RKO (cell line): ENCODE measurements at places on chromosomes 2 and 18.

DNA sequence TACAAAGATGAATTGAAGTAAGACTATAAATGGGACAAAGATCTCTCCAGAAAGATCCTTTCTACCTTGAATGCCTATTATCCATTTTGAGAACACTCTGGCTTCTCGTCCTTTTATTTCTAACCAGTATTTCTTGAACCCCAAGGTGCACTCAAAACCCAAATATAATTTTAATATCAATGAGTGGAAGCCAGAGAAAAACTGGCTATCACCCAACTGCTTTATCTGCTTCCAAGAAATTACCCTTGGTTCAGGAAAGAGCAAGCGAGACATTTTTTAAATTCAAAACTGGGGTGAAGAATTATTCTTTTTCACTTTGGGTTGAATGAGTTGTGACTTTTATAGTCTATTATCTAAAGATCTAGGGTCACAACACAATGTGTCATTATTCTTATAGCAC, 221.3 kb downstream of the PTH2R start:
- no peak for DNase-seq

- no peak for DNase-seq
Observed at GRCh38 chr18:70295192-70296188, 6.6 kb downstream of the SOCS6 start.

DNA sequence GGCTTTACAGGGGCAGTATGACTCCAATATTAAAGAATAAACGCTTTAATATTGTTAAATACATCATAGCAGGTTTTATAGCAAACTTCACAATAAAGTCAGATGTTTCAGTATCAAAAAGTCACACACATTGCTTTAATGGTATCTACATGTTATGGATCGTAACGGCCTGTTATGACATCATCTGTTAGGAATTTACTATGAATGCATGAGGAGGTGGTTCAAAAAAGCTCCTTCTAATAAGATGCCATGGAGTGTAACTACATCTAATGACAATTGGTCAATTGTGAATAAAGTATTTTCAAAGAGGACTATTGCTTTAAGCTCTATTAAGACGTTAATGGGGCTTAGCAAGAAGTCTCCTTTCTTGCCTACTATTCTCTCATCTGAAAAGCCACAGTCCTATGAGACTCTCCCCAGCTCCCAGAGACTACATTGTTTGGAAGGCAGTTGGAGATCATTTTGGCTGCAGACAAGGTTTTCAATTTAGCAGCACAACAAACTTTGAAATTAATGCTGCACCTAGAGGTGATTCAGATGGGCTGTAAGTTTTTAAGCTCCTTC, 300.7 kb upstream of the MEIS1 start:
- no peak for DNase-seq

DNA sequence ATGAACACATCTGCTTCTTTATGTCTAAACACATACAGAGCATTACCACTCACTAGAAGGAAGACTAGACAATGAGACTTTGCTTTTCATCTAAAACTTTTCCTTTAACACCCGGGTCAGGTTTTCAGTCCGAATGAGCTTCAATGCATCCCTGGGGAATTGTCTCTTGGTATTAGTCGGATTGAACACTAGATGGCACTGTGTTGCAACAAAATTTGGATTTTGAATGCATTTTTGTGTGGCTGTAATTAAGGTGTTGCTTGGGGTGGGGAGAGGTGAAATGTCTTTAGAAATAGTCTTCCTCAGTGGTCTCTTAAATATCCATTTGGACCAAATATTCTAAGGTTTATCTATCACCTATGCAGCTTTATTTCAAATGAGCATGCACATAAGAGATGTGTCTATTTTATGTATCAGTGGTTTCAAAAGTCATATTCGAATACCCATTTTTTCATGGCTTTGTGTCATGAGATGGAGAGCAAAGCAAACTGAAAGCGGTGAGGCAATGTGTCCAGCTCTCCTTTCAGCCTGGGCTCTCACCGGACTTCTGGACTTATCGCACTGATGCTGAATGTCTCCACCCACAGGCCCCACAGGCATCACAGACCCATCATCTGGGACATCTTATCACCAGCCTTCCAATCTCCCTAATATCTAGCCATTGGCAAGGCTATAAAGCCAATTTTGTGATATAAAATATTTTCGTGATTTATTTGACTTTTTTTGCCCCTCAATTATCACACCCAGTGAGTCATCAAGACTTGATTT, 510.3 kb downstream of the RNF144A start:
- peak; percentile 48 for DNase-seq

- DNase-seq: no peak
Observed at GRCh38 chr2:202024871-202025270, 8.8 kb upstream of the FZD7 start.

DNA sequence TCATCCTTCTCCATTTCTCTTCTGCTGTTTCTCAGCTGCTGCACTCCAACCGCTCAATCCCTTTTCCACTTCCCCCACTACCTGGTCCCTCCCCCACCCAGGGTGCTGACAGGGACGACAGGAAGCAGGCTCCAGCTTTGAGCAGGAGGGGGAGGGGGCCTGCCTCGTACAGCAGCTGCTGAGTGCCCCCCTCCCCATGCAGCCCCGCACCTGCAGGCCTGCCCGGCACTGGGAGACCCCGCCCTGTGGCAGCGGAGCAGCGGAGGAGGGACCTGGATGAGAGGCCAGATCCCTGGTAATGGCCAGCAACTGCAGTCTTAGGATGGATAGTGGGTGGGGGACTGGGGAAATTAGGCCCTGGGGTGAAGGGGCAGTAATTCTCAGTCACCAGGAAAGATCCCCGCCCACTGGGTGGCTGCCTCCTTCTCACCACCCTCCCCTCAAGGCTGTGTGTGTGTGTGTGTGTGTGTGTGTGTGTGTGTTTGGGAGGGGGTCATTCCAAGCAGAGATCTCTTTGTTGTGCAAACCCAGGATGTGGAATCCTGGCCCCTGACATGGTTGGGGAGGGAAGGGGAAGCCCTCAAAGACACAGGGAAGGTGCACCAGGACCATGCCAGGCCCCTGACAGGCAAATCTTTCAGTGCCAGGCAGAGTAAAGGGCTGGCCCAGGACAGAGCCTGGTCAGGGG, 6.8 kb upstream of the CRYBA2 start:
- DNase-seq: no peak

DNA sequence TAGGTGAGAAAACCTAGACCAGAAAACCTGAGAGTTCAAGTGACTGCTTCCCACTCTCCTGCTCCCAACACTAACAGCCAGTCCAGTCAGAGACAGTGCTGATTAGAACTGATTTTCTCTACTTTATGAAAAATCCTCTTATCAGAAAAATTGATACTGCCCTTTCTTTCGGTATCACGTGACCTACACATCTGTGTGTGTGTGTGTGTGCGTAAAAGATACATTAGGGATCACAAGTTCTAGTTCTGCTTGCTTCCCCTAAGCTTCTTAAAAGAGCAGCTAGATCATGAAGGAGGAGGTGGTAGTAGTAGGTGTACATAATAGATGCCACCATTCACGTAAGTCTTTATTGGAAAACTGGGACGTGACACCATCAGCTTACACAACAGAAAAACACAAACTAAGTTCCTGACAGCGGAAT, 1.5 kb downstream of the ARL5A start:
- peak; percentile 48 for DNase-seq

DNA sequence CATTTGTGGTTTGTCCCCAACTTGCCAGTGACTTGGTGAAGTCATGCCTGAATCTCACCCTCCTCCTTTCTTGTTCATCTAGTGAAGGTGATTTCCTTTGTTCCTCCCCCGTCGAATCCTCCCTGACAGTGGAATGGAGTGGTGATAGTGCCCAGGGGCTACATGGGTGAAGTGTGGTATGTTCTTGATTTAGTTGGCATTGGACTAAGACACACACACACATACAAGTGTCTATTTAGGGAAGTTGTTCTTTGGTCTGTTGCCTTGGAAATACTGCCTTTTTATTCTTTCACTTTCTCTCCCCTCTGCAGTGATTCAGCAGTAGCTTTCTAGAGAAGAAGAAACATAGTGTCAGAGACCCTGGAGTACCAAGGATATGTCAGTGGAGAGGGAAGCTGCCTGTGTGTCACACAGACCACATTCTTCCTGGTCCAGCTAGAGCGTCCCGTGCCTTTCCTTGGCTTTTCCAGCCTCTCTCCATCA, 10.9 kb downstream of the INPP4A start:
- no peak for DNase-seq

GRCh38 chr18:37487400-37487867, 78.2 kb downstream of the CELF4 start:
- no peak for DNase-seq

- DNase-seq: no peak
Observed at GRCh38 chr2:190913725-190914124, 33.1 kb downstream of the GLS start.

DNA sequence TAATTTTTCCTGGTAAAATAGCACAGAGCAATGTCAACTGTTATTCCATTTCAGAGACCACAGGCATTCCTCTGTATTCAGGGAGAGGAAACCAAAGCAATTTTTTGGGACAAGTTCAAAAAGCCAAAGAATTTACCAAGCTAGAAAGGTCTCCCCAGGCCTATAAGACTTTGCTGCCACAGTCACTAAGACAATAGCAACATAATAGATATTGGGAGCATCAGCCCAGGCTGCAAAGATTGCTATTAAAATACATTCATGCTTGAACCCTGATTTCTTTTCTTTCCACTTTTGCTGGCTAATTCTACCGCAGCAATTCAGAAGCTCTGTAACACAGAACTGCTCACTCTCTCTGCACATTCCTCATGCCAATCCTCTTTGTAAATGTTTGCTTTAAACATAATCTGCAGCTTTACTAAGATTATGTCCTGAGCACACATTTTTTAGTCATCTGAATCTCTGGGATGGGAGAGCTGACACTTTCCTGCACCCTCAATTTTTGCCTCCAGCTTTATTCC, 76.3 kb downstream of the CLHC1 start:
- DNase-seq: no peak

GRCh38 chr2:33617401-33617800, 18.3 kb upstream of the FAM98A start:
- no peak for DNase-seq

DNA sequence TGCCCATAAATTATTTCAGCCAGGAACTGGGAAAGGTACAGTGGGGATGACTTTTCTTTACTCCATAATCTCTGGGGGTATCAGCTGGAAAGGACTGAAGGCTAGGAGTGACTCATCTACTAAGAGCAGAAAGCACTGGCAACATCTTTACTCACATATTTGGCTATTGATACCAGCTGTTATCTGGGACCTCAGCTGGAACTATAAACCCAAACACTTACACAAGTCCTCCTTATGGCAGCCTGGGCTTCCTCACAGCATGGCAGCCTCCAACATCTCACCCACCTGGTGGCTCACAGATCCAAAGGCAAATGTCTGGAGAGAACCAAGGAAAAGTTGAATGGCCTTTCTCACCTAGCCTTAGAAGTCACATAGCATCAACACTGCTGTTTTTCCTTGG, 379.0 kb upstream of the RND3 start:
- DNase-seq: no peak

DNA sequence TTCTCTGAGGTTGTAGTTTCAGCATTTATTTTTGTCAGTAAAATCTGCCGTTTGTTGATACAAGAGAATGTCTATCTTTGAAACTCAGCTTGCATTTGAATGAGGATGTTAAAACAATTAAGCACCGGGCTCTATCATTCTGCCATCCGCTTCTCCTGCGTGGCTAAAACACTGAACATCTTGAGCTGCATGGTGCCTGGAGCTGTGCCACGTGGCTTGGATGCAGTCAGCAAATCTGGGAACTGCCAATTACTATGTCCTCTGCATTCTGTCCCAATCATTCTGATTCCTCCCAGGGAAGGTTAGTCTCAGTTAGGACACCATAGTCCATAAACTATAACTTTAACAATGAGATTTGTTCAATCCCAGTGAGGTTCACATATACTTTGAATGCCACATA, 598.4 kb downstream of the FBXO15 start:
- no peak for DNase-seq

GRCh38 chr2:235868645-235869044, 299.5 kb downstream of the GBX2 start:
- DNase-seq: no peak

- DNase-seq: no peak
Observed at GRCh38 chr2:159828738-159829137, 30.7 kb upstream of the CD302 start.

GRCh38 chr2:207873794-207874193, 104.1 kb upstream of the FZD5 start:
- no peak for DNase-seq

DNA sequence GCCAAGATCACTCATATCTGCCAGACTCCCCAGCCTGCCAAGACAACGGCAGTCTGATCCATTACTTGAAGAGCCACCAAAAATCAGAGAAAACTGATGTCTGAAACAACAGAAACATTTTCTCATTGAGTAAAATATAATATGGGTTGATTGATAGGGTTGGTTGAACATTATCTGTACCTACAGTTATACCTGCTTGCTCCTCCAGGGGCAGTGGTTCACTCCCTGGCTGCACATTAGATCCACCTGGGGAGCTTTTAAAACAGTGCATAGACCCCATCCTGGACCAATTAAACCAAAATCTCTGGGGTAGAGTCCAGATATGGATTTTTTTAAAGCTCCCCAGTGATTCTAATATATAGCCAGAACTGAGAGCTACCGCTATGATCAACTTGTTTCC, 43.6 kb upstream of the SLC14A2 start:
- no peak for DNase-seq

GRCh38 chr2:20595439-20596192, 55.3 kb downstream of the HS1BP3 start:
- DNase-seq: no peak

DNA sequence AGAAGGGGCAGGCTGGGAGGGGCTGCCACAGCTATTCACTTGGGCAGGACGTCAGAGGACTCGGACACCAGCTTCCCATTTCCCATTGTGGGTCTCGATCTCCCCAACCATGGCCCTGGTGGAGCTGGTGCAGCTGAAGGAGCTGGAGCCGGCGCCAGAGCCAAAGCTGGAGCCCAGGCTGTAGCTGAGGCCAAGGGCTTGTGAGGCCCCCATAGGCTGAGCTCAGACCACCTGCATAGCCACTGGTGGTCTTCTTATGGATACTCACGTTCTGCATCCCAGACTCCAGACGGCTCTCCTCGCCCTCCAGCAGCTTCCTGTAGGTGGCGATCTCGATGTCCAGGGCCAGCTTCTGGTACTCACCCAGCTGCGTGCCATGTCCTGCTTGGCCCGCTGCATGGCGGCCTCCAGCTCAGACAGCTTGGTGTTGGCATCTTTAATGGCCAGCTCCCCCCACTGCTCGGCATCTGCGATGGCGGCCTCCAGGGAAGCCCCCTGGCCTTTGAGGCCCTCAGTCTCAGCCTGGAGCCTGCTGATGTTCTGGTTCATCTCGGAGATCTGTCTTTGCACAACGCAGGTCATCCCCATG, 6.0 kb upstream of the CDK5R2 start:
- no peak for DNase-seq

GRCh38 chr2:233816771-233817170, 37.6 kb downstream of the HJURP start:
- no peak for DNase-seq
